Neural cell (in vitro differentiated cells): ENCODE measurements at places on chromosomes 11 and 22. TPM values are rescaled to one million over a fixed set of nuclear protein-coding genes. Genes with fewer than 3 reads are reported as not detected.

FRMD8 gene
- 17.2 and 22.2 TPM in 2 replicates for polyA plus RNA-seq

SLC17A6 gene
- 3.3 and 4.3 TPM in 2 replicates for polyA plus RNA-seq

OOSP3 gene
- polyA plus RNA-seq: not detected in 2 replicates

DRAP1 gene
- polyA plus RNA-seq: 242 and 259 TPM in 2 replicates

HDHD5 gene
- polyA plus RNA-seq: 91.3 and 95.3 TPM in 2 replicates

CNTF gene
- 2.3 and 3.6 TPM in 2 replicates for polyA plus RNA-seq

CARNS1 gene
- not detected in 2 replicates for polyA plus RNA-seq

GGT1 gene
- 5.4 and 6.4 TPM in 2 replicates for polyA plus RNA-seq

MPPED1 gene
- polyA plus RNA-seq: 24.1 and 33.4 TPM in 2 replicates

CNGA4 gene
- polyA plus RNA-seq: not detected in 2 replicates

APOL3 gene
- not detected in 2 replicates for polyA plus RNA-seq

UBASH3B gene
- 4.2 and 5.3 TPM in 2 replicates for polyA plus RNA-seq

MAPK1 gene
- polyA plus RNA-seq: 43.3 and 49.5 TPM in 2 replicates

OR8D4 gene
- not detected in 2 replicates for polyA plus RNA-seq

OR8I2 gene
- polyA plus RNA-seq: not detected in 2 replicates
